ENCODE measurements at places on chromosomes 7 and 10. TPM values are rescaled to one million over a fixed set of nuclear protein-coding genes. Genes with fewer than 3 reads are reported as not detected.

GRCh38 chr10:52066383-52066782, 247.7 kb upstream of the DKK1 start:
- no peak for DNase-seq

DNA sequence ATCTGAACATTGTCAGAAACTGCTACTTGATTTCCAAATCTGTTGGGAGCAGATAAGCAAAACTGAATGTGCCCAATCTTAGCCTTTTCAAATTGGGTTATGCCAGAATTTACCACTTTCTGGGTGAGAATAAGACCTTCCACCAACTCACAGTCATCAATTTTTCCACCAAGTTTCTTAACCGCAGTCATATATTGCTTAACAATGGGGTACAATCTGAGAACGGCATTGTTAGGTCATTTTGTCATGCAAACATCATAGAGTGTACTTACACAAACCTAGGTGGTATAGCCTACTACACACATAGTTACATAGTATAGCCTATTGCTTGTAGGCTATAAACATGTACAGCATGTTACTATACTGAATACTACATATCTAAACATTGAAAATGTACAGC, 16.0 kb downstream of the MRPS33 start:
- DNase-seq: no peak

GRCh38 chr10:125843603-125844329, 20.4 kb downstream of the BCCIP start:
- DNase-seq: no peak

DNA sequence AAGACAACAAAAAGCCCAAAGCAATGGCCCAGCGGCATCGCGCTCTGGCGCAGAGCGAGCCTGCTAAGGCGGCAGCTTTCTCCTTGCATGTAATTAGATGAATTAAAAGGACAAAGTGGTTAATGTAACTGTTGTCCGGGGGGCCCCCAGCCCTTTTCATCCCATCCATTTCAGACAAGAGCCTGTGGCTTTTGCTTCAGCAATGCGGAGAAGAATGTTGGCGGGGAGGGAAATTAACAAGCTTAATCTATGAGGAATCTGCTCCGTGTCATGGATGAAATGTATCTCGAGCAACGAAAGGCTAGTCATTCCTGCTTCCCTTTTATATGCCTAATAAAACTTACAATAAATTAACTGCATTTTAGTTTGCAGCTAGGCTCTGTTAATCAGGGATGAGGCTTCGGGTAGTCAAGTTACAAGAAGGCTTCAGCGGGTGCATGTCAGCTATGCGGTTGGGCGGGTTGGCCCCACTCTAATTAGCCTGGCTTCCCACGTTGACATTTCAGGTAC, 203.3 kb downstream of the BUB3 start:
- DNase-seq: no peak

The ACSL5 gene
- total RNA-seq: 16.7 TPM

- DNase-seq: no peak
These were observed 23.8 kb downstream of the PALS2 start for GRCh38 chr7:24597014-24597413.

GRCh38 chr7:129652914-129653313, 41.4 kb downstream of the NRF1 start:
- no peak for DNase-seq

The MCM7 gene
- 23.6 TPM for total RNA-seq

DNA sequence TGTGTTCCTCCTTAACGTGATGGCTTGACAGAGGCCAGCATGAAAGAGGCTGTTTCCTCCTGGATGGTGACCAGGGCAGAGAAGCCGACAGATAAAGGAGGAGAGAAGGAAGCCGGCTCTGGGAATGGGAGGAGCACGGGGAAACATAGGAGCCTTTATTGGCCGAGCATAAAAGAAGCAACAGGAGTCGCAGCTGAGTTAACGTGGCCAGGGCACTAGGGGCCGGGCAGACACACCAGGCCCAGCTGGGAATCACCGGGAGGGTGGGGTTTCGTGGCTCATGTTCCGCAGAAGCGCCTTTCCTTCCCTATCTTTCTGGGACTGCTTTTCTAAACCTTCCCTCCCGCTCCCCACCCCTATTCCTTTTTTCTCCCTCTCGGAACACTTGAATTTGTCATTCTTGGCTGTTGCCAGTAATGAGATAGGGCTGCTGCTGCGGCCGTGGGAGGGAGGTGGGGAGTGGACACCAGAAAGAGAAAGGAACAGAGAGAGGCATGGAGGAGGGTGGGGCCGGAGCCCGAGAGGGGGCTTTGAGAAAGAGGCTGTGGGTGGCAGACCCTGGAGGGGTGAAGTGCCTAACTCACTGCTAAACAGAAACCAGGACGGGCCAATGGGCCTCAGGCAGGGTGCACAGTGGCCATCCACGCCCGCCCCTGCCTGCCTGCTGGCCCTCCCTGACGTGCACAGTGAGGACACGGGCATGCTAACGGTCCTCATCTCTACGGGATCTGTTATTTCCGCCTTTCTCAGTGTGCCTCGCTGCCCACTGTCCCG, 65.2 kb downstream of the COL13A1 start:
- no peak for DNase-seq

The HNRNPF gene
- total RNA-seq: 137 TPM
